ENCODE measurements at places on chromosomes 3 and 15.

GRCh38 chr3:15040844-15041243 is 24.3 kb downstream of the MRPS25 start:
- DNase-seq: no peak

DNA sequence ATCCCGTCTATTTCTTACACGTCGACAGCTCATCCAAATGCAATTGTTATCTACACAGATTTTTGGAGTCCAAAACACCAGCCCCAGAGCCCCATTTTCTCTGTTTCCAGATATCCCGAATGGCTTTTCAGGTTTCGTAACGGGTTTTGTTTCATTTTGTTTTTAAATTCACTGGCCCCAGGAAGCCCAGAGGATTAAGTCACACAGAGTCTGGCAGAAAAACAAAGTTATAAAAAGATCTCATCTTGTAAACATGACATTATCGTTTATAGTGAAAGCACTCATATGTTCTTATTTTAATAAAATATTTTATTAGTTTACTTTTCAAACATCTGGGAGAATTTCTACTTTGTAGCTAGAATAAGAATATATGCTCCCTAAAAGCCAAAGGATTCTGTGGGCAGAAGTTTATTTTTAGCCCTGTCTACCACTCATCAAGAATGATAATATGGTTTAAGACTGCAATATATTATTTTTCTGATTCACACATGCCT is 149.3 kb upstream of the SLC2A2 start:
- DNase-seq: no peak

DNA sequence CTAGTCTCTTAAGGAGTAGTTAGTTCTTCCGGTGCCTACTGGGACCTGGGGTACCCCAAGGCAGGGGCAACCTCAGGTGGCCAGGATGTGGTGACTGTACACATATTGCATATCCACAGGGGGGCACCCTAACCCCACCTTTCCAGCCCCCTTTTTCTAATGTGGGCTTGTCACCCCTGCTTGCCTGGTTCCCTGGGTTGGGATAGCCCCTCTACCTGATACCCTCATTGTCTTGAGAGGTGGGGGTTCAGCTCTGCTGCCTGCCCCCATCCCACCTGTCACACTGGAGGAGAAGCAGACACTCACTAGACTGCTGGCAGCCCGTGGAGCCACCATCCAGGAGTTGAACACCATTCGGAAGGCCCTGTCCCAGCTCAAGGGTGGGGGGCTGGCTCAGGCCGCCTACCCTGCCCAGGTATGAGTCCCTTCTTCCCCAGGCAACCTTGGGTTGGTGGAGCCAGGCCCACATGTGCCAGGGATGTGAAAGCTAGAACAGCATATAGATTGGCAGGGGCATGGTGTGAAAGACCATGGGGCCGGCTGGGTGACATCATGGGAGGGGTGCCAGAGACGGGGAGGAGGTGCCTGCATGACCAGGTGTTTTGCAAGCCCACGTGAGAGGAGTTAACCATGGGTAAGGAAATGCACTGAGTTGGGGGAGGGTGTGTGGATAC is 4.0 kb downstream of the GLYCTK start:
- peak; percentile 56 for DNase-seq

- DNase-seq: no peak
Observed at GRCh38 chr15:80876348-80876674, 97.1 kb downstream of the CEMIP start.

DNA sequence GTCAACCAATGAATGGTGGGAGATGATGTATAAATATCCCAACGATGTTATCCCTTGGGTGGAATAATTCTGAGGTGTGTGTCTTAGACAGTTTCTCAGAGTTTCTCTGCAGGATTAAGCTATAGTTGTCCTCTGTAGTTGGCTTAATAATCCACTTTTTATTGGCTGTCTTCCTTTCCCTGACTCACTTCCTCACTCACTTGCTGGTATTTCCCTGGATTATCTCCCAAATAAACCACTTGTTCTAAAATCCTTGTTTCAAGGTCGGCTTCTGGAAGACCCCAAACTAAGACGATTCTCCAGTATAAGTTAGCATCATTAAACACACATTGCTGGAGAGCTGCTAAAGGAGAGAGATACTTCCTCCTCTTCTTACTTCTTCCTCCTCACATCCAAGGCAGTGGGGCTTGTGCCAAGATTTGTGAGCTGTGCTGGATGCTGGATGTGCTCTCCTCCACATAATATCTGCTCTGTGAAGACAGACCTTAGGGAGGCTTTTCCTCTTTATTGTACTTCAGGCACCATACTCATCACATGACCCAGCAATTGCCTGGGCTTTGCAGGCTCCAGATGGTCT is 22.5 kb upstream of the ROPN1 start:
- no peak for DNase-seq

- no peak for DNase-seq
Observed at GRCh38 chr3:13587442-13587841, 38.5 kb downstream of the FBLN2 start.

DNA sequence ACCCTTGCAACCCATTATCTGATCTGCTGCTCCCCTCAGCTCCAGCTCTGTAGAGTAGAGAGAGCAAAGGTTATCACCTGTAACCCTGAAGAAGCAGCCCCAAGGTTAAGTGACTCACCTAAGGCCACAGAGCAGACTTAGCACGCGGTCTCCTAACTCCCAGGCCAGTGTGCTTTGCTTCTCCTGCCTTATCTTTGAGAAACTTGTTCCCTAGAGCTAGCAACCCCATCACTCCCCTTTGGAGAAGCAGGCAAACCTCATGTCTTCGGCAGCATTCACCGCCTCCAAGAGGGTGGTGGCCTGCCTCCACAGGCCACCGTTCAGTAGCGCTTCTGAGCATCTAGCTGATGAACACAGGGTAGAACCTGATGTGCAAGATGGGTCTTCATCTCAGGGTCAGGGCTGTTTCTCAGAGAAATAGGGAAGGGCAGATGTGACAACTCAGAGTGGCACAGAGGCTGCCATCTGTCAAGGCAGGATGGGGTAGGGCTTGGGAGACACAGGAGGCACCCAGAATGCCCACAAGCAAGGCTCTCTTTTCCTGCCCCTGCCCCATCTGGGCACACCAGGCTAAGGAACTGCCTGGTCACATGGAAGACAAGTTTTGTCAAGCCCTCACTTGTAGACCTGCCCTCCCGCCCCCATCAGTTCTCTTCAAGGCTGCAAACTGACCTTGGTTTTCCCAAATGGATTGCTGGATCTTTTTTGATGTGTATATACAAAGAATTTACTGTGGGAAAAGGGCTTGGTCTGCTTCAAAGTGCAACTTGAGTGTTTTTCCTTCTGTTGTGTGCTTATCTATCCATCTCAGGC is 34.9 kb upstream of the CLK3 start:
- no peak for DNase-seq

GRCh38 chr3:189270248-189270832 is 98.6 kb downstream of the TPRG1 start:
- peak; percentile 51 for DNase-seq

DNA sequence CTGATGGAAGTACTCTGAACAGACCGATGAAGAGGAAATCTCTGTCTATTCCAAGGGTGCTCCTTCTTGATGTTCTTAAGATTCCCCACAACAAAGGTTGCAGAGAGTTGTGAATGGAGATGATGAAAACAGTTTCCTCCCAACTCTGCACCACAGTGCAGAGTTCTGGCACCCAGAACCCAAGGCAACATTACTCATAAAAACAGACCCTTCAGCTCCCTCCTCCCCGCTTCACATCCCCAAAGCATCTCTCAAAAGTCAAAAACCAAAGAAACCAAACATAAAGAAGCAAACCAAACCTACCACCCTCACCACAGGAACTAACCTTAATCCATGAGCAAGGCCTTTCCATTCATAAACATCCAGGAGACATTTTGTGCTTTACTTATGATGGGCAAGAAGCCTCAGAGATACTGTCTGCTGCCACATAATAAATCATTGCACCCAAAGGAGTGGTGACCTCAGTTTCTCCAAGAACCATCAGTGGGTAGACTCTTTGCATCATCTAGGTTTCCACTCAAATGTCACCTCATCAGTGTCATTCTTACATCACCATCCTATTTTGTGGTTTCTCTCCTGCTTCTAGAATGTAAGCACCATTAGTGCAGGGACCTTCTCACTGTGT is 13.2 kb downstream of the PCOLCE2 start:
- DNase-seq: no peak

GRCh38 chr3:152255290-152255689 is 13.4 kb upstream of the MBNL1 start:
- DNase-seq: no peak

DNA sequence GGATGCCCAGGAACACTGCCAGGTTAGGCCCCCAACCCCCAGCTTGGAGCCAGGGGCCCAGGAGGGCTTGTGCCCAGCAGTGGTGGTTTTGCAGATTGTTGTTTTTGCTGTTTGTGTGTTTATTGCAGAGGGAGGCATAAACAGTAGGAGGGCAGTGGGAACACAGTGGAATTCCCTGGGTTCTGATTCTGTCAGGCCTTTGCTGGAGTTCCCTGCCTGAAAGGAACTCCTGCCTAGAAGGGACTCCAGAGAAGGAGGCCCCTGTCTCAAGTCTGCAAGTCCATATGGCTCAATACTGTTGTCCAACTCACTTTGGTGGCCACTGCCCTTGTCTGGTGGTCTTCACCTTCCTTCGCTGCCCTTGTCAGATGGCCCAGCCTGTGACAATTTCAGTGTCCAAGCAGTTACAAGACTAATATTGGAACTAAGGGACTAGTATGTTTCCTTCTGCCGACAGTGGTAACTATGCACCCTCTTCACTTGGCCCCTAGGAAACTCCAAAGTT is 47.4 kb upstream of the RAB6B start:
- no peak for DNase-seq

- DNase-seq: no peak
Observed at GRCh38 chr15:49379996-49380395, 43.0 kb upstream of the FGF7 start.

GRCh38 chr3:126865736-126866135 is 117.2 kb upstream of the PLXNA1 start:
- DNase-seq: no peak

GRCh38 chr3:32872487-32873382 is 54.9 kb downstream of the TRIM71 start:
- DNase-seq: no peak

DNA sequence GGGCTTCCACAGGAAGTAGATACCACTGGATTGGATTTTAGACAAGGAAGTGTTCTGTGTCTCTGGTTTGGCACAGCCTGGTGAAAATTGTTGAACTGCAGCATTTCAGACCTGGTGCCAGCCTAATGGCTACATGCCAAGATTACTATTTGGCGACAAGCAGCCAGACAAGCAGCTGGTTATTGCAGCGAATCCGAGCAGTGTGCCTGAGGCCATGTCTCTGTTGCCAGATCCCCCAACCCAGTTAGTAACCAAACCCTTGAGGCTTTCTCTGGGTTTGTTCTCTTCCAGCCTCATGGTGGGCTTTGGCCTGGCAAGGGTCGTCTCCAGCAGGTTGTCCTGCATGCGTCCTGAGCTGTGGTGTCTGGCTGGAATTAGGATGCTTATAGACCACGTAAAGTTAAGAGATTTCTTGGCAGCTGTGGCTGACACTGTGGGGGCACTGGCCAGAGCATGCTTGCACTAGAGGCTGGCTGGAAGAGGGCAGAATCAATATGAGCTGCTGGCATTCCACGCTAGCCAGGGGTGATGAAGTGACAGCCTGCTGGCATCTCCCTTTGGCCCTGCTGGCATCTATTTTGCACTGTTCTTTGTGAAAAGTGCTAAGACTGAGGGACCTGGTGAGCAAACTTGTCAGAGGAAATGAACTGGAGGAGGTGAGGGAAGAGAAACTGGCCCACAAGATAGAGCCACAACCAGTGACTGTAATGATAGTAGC is 172.6 kb downstream of the RBMS3 start:
- peak; percentile 17 for DNase-seq

- no peak for DNase-seq
Observed at GRCh38 chr3:72036899-72037298, 252.0 kb upstream of the PROK2 start.

DNA sequence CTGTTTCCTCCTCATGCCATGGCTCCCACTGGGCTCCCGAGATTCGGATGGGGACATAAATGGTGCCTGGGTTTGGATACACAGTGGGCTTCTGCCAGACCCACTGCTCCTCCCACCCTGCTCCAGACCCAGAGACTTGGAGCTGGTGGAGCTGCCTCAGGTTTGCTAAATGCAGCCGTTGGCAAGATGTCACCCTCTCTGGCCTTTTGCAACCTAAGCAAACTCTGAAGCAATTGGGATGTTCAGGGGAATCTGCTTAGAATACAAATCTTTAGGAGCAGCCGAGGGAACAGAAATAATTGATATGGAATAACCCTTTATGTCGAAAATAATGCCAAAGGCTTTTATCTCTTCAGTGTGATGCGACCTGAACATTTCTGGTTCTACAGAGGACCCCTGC is 33.4 kb downstream of the PRICKLE2 start:
- no peak for DNase-seq

DNA sequence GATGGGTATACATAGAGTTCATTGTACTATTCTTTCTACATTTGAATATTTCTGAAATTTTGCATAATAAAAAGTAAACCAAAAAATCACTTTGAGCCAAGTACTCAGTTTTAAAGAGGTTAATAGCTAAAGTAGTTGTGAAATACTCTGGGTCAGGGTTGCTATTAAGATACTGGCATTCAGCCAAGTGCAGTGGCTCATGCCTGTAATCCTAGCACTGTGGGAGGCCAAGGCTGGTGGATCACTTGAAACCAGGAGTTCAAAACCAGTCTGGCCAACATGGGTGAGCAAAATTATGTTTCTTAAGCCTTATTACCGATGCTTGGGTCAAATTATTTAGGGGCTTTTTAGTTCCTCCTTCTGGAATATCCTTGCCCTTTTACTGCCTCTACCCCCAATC is 122.0 kb upstream of the MELTF start:
- DNase-seq: no peak

GRCh38 chr15:53197426-53197839 is 407.3 kb upstream of the ONECUT1 start:
- peak; percentile 66 for DNase-seq

DNA sequence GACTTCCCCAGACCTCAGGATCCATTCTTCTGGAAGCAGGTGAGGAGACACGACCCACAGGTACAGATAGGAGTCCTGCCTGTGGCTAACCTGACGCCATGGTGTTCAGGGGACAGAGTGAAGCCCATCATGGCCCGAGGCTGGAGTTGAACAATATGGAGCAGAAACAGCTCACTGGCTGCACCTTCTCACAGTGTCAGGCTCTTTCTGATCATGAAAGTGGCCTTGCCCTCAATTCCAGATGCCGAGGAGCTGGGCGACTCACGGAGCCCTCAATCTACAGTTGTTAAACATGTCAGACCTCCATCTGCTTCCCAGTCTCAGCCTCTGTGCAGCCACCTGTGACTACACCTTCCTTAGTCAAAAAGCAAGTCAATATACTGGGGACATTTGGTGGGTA is 110.8 kb upstream of the SMAD3 start:
- no peak for DNase-seq

DNA sequence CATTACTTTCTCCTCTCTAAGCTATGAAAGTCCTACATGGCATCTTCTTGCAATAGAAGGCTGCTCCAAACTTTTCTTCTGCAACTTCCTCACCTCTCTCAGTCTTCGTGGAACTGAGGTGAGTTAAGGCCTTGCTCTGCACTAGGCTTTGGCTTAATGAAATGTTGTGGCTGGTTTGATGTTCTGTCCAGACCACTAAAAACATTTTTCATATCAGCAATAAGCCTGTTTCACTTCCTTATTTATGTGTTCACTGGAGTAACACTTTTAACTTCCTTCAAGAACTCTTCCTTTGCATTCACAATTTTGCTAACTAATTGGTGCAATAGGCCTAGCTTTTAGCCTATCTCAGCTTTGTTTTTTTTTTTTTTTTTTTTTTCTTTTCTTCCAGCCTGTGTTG is 335.3 kb upstream of the NECTIN3 start:
- DNase-seq: no peak

All from head of caudate nucleus (tissue), 42 donors.